Transverse colon (tissue), 4 donors: ENCODE measurements at places on chromosomes 2 and 18. TPM values are rescaled to one million over a fixed set of nuclear protein-coding genes. Genes with fewer than 3 reads are reported as not detected.

GRCh38 chr18:6174983-6175745, 239.5 kb downstream of the L3MBTL4 start:
- DNase-seq, result no peak

Gene GALR1
- total RNA-seq, result 0.14 TPM

DNA sequence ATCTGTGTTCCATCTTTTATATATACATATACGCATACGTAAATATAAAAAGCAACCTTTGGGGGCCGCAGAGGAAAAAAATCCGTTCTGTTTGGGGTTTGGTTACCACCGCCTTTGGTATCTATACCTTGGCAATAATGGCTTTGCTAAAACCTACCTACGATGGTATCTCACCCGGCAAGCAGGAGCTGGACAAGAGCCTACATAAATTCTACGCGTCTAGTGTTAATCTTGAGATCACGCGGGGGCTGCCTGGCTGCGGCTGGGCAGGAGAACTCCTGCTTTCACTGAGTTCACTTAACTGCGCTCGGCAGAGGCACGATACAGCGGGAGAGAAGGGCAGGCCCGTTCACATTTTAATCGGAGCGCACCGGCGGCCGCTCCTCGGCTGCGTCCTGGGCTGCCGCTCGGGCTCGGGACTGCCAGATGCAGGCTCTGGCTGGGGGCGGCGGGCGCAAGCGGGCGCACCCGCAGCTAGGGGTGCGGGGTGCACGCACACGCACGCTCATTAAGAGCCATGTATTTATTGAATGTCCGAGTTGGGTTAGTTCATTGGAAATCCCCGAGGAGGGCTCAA, 1.7 kb upstream of the POU3F3 start:
- no peak for DNase-seq

Gene COL4A3
- total RNA-seq, result 0.41 TPM

Gene CFAP210
- total RNA-seq, result not detected

DNA sequence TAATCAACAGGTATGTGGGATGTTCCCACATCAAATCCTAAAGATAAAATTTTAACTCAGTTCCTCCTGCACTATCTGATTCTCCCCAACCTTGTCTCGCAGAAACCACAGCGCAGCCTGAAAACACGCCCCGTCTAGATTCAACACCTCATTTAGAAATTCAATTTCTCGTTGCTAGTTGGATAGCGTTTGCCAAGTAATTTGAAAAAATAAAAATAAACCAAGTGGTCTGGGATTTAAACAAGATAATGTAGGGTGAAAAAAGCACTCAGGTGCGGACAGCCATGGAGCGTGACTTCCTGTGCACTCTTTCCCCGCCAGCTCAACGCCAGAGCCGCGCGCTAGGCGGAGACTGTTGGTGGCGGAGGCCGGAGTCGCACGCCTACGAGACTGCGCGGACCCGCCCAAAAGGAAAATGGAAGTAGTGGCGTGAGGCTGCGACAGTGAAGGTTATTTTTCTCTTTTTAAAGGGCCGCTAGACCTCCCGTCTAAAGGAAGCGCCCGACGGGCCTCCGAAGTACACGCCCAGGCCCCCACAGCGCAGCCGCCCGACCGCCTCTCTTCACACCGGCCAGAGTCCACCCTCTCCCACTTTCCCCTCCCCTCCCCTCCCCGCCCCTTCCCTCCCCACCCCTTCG, 615 bp upstream of the CCNT2 start:
- DNase-seq, result no peak

- DNase-seq, result no peak
These were observed 8.7 kb downstream of the CNRIP1 start for GRCh38 chr2:68311033-68311432.

DNA sequence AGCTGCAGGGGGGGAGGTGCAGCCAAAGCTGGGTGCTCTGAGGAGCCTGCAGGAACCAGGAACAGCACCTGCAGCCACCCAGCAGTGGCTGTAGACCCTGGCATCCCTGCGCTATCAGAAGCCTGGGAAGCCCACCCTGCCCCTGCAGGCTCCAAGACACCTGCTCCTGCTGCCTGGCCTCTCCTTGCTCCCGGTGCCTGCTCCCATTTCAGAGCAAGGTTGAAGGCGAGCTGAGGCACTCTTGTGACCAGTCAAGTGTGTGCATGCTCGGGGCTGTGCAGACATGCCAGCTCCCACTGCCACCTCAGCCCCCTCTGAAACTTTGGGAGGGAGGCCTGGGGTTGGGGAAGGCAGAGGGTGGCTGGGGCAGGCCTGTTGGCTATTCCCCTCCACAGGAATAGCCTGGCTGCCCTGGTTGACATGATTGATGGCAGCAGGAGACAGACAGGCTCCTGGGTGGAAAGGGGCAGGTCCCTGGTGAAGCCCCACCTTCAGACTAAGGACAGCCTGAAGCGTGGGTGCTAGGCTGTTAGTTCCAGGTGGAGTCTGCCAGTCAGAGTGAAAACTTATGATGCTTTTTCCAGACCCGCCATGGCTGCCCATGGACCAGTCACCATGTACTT, 151.4 kb downstream of the MBD5 start:
- no peak for DNase-seq

- DNase-seq, result no peak
These were observed 407.7 kb upstream of the SLC8A1 start for GRCh38 chr2:40859617-40860016.

- DNase-seq, result no peak
These were observed 450.1 kb downstream of the ANKRD30B start for GRCh38 chr18:15198116-15198389.

DNA sequence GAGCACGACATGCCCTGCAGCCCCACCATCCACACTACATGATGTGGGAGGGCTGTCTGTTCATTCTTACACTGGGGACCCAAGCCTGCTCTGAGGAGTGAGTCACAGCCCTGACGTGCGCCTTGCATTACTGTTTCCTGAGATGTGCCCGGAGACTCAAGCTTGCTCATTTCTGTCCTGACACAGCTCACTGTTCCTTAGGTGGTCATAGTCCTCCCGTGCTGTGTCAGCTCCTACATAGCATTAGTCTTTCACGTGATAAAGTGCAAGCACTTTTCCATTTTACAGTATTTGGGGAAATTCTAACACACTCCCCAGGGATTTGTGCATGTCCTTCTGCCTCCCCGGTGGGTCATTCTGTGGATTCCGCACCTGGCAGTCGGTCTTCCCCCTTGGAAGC, 46.2 kb upstream of the TRIM43B start:
- DNase-seq, result no peak

GRCh38 chr18:6488956-6489355, 74.2 kb upstream of the L3MBTL4 start:
- DNase-seq, result no peak

DNA sequence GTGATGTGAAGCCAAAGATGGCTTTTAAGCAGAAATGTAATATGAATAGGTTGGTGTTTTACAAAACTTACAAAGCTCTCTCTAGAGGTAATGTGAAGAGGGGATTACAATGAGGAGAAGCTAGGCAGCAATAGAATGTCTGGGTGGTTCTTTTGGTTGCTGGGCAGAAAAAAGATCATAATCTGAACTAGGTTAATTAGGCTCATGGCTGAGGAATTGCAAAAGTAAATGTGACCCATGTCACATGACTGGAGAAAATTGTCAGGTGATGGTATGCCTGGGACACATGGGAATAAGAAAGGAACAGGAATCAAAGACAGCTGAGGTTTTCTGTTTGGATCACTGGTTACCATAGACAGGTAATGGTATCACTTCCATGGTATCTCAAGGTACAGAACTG, 7.5 kb upstream of the RIT2 start:
- no peak for DNase-seq

DNA sequence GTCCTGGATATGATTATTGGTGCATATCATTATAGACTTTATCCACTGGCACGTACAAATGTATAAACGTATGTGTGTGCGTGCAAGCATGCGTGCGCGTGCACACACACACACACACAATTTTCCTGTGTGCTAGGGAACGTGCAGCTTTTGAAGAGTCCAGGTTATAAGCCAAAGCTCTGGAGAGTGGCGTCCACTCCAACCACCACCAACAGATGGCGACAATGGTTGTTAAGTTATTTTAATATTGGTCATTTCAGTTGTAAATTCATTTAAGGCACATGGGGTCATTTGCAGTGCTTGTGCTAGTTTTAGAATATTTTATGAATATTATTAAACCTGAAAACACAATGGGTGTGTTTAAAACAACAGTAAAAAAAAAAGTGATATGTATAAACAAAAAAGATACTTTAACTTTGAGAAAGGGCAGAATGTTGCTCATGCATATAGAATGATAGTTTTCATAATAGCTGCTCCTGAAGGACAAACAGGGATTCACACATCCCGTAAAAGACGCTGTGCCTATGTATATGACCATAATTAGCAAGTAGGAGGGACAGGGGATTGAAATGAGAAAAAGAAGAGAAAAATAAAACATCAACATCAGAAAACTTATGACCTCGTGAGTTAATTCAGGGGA, 124.2 kb upstream of the ITGB6 start:
- peak; percentile 55 for DNase-seq

GRCh38 chr2:141900826-141901225, 230.0 kb downstream of the LRP1B start:
- no peak for DNase-seq

DNA sequence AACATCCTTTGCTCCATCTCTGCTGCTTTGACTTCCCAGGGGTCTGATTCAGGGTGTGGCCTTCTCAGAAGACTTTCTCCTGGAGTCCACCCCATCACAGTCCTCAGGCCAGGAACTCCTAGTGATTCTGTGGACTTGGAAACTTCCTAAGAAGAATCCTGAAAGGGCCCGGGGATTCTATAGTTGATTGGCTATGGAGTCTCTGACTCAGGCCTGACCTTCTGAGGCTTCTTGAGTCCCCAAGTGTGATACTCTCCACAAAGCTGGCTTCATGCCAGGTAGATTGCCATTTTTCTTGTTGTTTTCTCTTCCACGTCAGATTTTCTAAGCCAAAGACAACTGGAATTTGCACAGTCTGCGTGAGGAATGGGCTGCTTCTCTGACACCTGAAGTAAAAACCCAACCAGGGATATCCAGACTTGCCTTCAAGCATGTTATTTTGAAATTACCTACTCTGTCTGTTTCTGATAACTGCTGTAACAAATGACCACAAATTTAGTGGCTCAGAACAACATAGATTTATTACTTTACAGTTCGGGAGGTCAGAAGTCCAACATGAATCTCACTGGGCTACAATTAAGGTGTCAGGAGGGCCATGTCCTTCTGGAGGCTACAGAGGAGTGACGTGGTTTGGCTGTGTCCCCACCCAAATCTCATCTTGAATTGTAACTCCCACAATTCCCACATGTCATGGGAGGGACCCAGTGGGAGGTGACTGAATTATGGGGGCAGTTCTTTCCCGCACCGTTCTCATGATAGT, 69.3 kb downstream of the ALPK2 start:
- peak; percentile 33 for DNase-seq

DNA sequence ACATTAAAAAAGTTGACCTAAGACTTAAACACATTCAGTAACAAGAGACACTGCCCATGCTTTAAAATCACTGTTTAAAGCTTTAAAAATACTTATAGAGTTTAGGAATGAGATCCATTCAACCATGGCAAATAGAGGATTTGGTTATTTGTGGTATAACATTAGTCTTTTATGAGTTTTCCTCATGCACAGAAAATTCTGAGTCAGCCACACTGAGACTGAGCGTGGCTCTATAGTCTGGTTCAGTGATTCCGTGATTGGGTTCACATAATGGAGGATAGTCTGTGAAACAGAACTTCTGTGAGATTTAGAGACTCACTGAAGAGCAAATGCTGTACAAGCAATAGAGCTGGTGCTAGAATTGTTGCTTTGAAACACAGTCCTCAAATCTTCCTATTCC, 1502.4 kb upstream of the PIK3C3 start:
- no peak for DNase-seq

DNA sequence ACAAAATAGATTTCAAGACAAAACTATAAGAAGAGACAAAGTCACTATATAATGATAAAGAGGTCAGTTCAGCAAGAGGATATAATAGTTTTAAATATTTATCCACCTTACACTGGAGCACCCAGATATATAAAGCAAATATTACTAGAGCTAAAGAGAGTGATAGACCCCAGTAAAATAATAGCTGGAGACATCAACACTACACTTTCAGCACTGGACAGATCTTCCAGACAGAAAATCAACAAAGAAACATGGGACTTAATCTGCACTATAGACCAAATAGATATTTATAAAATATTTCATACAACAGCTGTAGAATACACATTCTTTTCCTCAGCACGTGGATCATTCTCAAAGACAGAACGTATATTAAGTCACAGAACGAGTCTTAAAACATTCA, 86.6 kb downstream of the ATP8B1 start:
- no peak for DNase-seq

DNA sequence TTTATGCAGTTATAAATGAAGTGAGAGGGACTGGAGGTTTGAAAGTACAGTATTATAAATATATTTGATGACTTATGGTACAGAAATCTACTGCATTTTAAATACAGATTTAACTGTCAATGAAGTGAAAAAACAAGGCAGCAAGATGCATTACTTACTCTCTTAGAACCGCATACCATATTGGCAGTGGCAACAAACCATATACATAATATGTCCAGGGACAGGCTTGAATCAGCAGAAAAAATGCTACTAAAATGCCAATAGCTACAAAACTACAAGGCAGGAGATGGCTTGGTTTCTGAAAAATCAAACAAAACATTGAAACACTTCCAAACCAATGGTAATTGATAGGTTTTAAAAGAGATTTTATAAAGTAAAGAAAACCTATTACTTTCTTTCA, 77.2 kb downstream of the PIGN start:
- DNase-seq, result no peak

Gene ARHGAP28
- 1.1 TPM for total RNA-seq

DNA sequence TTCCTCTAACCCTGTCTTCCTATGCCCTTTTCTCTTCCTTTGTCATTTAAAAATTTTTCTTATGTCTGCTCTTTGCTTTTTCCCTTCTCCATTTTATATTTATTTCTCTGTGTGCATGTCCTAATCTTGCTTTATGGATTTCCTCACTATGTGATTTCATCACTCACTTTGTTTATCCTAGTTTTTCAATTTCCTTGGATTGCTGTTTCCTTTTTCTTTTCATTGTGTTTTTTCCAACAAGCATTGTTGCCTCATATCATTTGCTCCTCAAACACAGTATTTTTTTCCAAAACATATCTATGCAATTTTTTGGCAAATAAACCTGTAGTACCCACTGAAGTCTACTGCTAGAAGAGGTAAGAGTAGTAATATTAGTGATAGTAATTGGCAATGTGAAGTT, 67.4 kb upstream of the PNPT1 start:
- no peak for DNase-seq

DNA sequence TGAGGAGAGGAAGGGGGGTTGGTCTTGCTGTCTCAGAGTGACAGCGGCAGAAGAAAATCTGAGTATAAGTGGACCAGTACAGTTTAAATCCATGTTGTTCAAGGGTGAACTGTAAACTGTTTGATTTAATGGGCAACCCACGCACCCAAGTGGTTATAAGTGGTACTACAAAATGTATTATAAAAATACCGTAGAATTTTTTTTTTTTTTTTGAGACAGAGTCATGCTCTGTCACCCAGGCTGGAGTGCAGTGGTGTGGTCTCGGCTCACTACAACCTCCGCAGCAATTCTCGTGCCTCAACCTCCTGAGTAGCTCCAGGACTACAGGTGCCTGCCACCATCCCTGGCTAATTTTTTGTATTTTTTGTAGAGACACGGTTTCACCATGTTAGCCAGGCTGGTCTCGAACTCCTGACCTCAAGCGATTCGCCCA, 2.1 kb upstream of the CHCHD5 start:
- DNase-seq, result no peak

Gene KCNIP3
- 2.2 TPM for total RNA-seq
